ENCODE measurements at places on chromosomes 7 and 10. TPM values are rescaled to one million over a fixed set of nuclear protein-coding genes. Genes with fewer than 3 reads are reported as not detected.

C7orf33 gene
- total RNA-seq: not detected

NUTM2E gene
- 0.40 TPM for total RNA-seq

SSC4D gene
- total RNA-seq: 7.4 TPM

PSMG3 gene
- total RNA-seq: 32.1 TPM

DCLRE1C gene
- total RNA-seq: 13.5 TPM

SEPTIN14 gene
- not detected for total RNA-seq

All from progenitor cell of endocrine pancreas (in vitro differentiated cells).